Large intestine (tissue), 12 donors: ENCODE measurements at places on chromosomes 13 and 19.
A peak's percentile ranks its signal among the peaks of the same experiment; 100 is the strongest.

GRCh38 chr19:14203177-14203576 is 2.8 kb downstream of the ADGRL1 start:
- DNase-seq = no peak

DNA sequence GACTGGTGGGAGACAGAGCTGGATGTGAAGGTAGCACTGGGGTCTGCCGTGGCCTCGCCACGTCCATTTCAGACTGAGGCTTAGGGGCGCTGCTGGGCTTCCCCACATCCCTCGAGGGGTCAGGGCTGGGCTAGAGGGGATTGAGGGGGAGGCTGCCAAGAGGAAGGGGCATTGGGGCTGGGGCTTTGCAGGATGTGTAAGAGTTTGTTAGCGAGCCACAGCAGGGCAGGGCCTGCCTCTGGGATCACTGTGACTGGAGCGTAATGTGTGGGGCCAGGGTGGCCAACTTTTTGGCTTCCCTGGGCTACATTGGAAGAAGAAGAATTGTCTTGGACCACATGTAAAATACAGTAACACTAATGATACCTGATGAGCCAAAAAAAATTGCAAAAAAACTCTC is 14.1 kb downstream of the ARID3A start:
- DNase-seq = no peak

DNA sequence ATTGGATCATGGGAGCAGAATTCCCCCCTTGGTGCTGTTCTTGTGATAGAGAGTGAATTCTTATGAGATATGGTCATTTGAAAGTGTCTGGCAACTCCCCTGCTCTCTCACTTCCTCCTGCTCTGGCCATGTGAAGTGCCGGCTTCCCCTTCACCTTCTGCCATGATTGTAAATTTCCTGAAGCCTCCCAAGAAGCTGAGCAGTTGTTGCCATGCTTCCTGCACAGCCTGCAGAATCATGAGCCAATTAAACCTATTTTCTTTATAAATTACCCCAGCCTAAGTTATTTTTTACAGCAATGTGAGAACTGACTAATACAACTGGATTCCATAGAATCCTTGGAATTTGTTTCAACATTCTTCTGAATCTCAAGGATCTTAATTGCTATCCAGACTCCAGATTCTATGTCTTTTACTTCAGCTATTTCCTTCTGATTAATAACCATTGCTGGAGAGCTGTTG is 328.1 kb downstream of the SLITRK5 start:
- no peak for DNase-seq

DNA sequence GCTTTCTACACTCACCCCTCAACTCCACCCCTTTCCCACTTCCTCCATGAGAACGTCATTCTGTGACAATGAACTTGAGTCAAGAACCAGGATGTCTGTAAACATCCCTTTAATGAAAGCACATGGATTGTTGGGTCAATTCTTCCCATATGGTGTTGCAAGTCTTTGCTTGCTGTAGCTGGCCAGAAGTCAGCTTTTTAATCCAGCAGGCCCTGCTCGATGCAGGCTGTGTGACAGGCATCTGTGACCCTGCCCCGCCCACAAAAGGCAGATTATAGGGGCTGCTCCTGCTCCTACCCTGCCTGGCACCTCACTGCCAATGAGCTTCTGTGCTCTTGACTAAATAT is 78.0 kb downstream of the STARD13 start:
- peak; percentile 65 for DNase-seq

- DNase-seq = no peak
These were observed 70.1 kb downstream of the DCLK1 start for GRCh38 chr13:36061054-36061453.

DNA sequence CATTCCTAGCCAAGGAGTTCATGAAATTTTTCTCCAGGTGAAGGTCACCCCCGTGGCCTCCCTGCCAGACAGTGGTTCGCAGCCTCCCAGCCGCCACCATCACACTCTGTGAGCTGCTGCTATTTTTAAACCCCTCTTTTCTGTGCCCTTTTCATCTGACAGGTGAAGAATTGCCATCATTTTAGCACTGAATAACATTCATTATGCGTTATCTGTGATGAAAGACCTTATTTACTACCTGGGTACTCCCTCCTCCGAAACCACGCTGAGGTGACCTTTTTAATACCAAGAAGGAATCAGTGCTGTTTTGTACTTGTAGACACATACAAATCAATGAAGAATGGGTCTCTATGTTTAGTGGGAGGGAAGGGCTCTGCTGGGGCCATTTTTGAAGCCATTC is 148.9 kb upstream of the GPR12 start:
- no peak for DNase-seq

DNA sequence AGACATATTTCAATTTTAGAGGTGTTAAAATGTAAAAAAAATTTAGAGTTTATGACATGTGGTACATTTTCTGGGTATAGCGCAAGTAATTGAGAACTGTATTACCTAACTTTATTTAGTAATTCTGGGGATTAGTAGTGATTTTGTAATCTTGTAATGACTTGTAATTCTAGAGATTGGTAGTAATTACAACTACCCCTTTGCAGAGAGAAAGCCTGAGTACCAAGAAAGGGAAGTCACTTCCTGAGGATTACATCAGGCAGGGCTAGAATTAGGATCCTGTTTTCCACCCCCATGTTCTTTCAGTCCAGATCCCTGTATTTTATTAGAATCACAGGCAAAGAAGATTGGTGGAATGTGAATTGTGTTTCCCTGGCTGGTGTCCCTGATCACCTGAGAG is 274.9 kb downstream of the KCNRG start:
- DNase-seq = no peak

- DNase-seq = no peak
These were observed 29.1 kb downstream of the ATP12A start for GRCh38 chr13:24709186-24709913.

- no peak for DNase-seq
These were observed 281.2 kb upstream of the SLITRK6 start for GRCh38 chr13:86080340-86080995.

DNA sequence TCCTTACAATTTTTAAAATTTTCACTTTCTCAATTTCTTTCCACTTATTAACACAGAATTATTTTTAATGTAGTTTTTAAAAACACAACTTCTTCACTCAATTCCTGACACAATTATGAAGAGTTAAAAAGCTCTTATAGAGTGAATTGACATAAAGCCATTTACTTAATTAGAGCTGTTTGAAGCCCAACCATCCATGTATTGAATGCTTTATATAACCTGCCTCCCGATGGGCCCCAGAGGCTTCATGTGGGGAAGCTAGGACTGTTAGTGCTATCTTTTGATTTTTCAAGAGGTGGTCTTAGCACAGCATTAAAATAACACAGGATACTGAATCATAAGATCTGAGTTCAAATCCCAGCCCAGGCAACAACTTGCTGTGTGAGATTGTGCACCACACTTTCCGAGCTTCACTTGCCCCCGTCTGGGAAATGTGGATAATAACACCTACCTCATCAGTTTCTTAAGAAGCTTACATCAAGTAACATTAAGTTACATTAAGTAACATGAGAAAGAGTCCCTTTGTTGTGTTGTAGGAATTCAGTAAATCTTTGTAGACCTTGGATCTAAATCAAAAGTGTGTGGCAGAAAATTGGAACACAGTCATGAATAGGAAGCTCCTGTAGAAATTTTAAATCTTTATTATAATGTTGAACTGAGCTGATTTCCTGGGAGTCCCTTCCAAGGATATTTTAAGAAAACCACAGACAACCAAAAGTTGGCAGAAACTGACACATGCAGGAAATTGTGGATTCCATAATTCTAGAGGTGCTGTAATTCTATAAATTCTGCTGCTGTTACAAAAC is 5.5 kb upstream of the ENOX1 start:
- DNase-seq = no peak

DNA sequence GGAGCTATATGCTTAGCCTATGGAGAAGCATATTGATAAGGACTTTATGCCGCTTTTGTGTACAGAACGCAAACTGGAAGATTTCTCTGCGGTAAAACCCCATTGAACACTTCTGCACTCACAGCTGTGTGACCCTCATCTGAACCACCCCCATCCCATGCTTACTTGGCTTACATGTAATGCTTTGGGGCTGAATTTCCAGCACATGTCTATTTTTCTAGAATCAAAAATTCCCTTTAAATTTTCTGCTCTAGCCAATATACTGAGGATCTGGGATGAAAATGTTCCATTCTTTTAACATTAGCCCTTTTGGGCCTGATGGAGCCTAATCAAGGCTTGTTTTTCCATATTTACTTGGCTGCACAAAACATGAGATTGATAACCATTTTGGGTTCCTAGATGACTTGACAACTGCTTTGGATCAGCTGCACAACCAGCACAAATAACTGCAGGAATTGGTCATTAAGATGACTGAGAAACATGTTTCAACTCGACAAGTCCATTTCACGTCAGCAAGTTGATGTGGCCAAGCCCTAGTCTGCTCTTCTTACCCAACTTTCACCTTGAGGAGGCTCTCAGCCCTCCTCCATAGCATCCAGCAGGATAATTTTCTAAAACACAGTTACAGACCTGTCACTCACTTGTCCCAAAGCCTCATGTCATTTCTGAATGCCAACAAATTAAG is 52.4 kb downstream of the TNFSF11 start:
- no peak for DNase-seq

DNA sequence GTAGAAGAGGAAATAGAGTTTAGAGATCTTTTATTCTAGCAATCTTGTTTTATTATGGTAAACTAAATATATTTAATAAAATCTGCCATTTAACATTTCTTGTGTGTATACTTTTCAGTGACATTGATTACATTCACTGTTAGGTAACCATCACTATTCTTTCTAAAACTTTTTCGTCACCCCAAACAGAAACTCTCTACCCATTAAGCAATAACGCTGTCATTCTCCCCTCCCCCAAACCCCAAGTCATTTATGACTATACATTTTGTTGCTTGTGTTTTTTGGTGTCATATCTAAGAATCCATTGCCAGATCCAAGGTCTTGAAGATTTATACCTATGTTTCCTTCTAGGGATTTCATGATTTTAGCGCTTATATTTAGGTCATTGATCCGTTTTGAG is 10.6 kb downstream of the URI1 start:
- DNase-seq = no peak

DNA sequence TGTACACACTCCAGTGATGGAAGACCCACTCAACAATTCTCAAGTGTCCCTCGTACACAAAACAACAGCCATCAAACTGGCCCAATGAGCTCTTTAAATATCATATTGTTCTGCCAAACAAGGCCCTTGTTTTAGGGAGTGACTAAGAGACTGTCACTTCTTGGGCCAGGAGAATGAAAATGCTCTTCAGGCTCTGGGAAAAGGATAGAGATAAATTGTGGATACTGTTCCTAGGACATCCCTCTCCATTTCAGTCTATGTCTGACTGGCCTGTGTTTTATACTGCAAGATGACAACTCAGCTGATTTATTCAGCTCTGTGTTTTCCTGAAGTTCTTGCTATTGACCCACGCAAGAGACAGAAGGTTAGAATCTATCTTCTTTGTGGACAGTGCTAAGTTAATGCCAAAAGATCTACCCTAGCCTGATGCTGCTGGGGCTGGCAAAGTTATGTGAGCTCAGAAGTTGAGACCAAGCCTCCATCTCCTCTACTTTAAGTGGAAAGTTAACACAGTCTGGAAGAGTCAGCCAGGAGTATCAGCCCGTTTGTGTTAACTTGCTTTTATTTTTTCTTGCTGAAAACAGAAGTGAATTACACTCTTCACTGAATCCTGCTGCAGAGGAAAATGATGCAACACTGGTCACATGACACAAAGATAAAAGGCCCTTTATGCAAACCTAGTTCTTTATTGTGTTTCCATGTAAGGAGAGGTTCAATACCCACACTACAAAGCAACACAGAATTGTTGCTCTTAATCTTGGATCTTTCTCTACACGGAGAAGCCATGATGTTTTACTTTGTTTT is 14.6 kb downstream of the FRY start:
- peak; percentile 74 for DNase-seq
